ENCODE measurements at places on chromosomes 2 and 18.
A peak's percentile ranks its signal among the peaks of the same experiment; 100 is the strongest.

DNA sequence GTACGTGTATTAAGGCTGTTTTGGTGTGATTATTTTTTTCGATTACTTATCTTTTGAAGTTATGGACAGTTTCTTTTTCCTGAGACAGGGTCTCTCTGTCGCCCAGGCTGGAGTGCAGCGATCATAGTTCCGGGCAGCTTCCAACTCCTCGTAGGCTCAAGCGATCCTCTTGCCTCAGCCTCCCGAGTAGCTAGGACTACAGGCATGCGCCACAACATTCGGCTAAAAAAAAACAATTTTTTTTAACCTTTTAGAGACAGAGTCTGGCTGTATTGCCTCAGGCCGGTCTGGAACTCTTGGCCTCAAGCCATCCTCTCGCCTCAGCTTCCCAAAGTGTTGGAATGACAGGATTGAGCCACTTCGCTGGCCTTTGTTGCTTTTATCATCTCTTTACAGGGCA lies 945 bp downstream of the HAT1 start:
- DNase-seq: no peak

GRCh38 chr2:48454504-48454903 lies 75.5 kb upstream of the STON1 start:
- no peak for DNase-seq

GRCh38 chr2:199202964-199203363 lies 254.8 kb downstream of the SATB2 start:
- DNase-seq: no peak

DNA sequence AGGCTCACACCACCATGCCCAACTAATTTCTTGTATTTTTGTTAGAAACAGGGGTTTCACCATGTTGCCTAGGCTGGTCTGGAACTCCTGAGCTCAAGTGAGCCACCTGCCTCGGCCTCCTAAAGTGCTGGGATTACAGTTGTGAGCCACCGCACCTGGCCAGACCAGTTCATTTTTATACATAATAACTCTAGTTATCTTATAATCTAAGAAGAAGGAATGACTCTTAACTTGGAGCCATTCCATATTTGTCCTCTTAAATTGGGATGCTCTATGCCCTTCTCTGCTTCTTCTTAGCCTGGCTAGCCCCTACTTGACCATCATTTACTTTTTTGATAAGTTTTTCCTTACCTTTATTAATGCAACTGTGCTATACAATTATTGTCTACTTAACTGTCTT lies 2.9 kb downstream of the RBM44 start:
- DNase-seq: no peak

DNA sequence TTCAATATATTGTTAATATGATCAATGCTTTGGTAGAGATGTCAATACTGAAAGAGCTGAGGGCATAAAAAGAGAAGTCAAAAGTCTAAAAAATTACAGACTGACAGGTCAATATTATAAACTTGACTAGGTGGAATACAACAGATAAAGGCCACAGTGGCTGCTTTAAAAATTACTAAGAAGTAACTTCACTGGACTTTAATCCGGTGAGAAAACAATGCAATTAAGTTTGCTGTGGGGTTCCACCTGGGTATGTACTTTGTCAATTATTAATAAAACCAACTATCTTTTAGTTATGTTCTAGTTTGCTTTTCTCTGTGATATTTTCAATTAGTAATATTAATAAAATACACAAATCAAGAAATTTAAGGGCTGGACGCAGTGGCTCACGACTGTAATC lies 44.7 kb downstream of the RAPH1 start:
- no peak for DNase-seq

GRCh38 chr2:231168460-231169139 lies 29.8 kb upstream of the ARMC9 start:
- no peak for DNase-seq

GRCh38 chr2:59986511-59986910 lies 566.9 kb downstream of the BCL11A start:
- DNase-seq: no peak

- DNase-seq: peak; percentile 15
Measured at GRCh38 chr2:237154082-237154638, 68.5 kb downstream of the COPS8 start.

- no peak for DNase-seq
Measured at GRCh38 chr18:44197832-44198611, 482.7 kb upstream of the SETBP1 start.

DNA sequence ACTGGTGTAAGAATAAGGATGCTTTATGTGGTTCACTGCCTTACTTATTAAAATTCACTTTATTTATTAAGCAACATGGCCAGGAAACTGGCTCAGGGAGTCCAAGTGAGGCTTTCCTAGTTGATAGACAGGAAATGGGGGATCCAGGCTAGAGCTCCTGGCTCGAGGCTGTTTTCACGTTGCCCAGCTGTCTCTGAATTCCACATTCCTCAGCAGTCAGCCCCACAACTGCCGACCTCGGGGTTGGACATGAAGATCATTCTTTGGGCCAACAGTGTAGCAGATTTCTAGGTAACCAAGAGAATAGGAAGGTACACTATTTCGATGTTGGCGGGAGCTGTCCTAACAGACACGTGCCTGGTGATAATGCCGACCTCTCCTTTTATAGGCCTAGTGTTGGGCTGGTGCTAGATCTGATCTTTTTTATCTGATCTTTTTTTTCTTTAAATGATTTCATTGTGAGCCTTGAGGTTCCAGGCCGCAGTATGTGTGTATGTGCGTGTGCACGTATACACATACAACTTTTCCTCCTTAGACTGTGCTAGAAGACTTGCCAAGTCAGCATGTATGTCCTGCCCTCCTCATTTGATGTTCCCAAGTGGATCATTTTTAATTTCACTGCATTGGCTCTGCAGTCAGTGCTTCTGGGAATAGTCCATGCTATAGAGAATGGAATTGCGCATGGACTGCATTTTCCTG lies 103.5 kb downstream of the CABLES1 start:
- no peak for DNase-seq

DNA sequence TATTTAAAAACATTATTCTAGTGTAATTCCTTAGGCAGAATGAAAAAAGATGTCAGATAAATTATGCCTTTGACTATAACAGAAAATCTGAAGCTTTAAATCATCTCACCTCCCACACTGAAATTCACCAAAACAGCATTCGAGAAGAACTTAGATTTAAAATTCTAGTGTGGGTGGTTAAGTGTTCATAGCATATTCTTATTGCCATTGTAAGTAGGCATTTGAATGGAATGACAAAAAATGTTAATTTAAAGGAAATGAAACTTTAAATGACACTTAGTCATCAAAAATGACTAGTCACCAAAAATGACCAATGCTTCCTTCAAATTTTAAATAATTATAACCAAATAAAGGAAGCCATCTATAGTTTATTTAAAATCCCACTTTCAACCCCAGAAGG lies 7.0 kb upstream of the ZNF407 start:
- DNase-seq: no peak

- no peak for DNase-seq
Measured at GRCh38 chr2:165895974-165896373, 57.6 kb downstream of the TTC21B start.

GRCh38 chr2:177692042-177692782 lies 299.6 kb downstream of the AGPS start:
- no peak for DNase-seq

- DNase-seq: no peak
Measured at GRCh38 chr2:85278361-85278760, 49.4 kb downstream of the TGOLN2 start.

DNA sequence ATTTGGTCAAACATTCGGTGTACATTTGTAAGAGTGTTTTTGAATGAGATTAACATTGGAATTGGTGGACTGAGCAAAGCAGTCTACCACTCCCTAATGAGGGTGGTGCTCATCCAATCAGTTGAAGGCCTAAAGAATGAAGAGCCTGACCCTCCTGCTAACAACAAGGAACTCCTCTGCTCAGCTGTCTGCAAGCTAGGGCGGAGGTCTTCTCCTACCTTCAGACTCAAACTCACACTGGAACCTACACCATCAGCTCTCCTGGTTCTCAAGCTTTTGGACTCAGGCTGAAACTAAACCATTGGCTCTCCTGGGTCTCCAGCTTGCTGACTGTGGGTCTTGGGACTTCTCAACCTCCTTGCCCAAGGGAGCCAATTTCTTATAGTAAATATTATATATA lies 55.5 kb upstream of the NPAS2 start:
- DNase-seq: no peak
